Stimulated activated CD8-positive, alpha-beta memory T cell treated with anti-CD3 and anti-CD28 coated beads, Interleukin-4, amount 100 ng/mL, for 4 hours (primary cell): ENCODE measurements at places on chromosomes 1 and 21.

- no peak for DNase-seq
Observed at GRCh38 chr1:20660847-20661206, 342 bp downstream of the DDOST start.

DNA sequence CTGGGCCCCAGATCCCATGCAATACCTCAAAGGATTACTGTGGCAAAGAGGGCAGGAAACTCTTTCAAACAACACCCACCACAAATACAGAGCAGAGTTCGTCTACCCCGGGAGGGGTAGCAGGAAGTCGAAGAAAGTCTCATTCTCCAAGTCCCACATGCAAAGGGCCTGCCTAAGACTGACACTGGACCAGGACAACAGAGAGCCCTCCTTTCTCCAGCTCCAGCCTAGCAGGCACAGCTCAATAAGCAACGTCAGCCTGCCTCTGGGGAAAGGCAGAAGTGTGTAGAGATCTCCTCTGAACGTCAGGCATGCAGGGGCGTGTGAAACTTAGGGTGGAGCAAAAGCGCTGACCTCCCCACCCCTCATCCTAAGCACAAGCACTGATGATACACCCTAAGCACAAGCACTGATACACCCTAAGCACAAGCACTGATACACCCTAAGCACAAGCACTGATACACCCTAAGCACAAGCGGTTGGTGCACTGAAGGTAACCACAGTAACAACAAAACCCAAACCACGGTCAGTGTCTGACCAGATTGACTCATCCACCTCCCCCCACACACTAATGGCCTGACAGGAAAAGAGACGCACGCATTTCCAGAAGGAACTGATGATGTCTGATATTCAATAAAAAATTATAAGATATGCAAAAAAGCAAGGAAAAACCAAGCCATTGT, 1.3 kb downstream of the KRTAP12-3 start:
- DNase-seq, result no peak

DNA sequence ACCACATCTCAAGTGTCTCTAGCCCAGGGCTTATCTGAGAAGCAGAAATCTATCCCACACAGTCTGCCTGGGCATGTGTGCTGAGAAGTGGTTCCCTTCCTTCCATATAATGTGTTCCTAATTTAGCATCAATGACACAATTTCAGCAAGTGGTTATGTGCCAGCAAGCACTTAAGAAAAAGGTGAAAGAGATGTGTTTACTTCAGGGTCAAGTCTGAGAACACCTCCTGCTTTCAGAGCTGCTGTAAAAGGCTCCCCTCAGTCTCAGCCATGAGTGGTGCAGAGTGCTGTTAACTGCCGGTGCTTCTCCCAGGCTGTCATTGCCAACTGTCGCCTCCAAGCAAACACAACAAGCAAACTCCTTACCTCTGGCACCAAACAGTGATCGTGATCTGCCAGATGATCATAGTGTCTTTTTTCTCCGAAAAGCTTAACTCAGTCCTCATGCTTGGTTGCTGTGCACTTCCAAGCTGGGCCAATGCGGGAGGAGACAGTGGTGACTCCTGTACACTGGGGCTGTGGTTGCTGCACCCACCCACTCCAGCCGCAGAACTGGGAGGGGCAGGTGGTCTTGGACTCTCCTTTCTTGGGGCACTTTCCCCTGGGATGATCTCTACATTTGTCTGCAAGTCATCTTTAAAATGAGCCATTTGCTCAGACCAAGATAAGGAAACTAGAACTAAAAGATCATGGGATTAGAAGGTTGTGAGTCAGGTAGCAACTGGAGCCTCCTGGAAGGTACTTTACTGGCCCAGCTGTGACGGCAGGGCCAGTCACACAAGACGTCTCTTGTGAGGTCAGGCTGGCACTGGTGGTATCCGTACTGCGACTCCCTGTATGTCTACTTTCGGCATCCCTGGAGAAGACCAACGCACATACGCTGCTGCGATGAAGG, 32.4 kb downstream of the ATP1A1 start:
- DNase-seq, result no peak

- DNase-seq, result peak; percentile 72
Observed at GRCh38 chr1:160830321-160831153, 32.1 kb downstream of the CD244 start.
